ENCODE measurements at places on chromosomes 3 and 15.

DNA sequence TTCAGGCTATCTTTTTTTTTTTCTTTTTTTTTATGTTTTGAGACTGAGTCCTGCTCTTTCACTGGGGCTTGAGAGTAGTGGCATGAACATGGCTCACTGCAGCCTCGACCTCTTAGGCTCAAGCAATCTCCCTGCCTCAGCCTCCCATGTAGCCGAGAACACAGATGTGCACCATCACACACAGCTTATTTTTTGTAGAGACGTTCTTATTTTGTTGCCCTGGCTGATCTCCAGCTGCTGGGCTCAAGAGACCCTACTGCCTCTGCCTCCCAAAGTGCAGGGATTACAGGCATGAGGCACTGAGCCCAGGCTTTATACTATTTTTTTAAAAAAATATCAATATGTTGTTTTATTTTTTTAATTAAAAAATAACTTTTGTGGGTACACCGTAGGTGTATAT is 467.3 kb downstream of the CADM2 start:
- DNase-seq, result no peak

DNA sequence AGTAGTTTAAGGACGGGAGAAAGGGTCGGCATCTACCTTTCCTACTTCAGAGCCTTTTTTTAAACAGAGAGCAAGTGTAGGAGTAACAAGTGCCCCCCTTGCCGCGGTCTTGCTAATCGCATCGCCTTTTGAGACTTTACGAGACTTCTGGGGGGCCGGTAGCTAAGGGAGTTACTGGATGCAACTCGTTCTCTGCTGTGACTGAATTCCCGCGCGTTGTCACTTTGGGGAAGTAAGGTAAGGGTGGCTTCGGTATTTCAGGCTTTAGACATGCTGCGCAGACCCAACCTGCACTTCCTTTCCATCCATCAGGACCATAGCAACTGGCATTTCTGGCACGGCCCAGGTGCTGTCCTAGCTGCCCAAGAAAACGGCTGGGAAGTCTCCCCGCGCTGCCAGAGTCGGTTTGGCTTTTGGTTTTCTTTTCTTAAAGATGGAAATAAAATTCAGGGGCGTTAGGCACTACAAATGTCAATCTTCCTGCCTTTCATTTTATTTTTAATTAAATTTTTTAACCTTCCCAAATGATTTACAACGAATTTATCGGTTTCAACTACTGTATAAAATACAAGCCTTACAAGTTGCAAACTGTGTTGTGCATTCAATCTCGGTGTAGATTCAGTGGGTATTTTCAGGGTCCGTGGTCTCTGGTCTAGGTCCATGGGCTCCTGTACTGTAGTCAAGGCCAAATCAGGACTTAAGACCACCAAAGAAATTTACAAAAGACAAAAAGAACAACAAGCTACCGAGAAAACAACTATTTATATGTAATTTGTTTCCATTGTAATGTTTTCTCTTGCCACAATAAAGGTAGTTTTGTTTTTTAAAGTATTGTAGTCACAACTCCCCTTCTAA is 3.5 kb downstream of the MECOM start:
- no peak for DNase-seq

DNA sequence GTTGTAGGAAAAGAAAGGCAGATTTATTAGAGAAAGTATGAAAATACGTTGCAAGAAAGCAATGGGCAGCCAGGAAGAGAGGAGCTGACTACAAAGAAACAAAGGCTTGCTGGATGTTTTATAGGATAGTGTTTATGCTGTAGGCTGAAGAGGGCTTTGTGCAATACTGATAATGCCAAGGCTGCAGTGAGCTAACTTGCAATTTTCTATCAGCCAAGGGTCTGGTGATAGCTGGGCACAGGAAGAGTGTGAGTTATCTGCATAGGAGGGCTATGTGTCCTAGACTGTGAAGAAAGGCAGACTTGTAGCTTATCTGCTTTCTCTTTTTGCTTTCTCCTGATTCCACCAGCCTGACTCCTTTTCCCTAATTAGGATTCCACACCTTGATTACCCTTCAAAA is 51.3 kb upstream of the OSBPL11 start:
- no peak for DNase-seq

DNA sequence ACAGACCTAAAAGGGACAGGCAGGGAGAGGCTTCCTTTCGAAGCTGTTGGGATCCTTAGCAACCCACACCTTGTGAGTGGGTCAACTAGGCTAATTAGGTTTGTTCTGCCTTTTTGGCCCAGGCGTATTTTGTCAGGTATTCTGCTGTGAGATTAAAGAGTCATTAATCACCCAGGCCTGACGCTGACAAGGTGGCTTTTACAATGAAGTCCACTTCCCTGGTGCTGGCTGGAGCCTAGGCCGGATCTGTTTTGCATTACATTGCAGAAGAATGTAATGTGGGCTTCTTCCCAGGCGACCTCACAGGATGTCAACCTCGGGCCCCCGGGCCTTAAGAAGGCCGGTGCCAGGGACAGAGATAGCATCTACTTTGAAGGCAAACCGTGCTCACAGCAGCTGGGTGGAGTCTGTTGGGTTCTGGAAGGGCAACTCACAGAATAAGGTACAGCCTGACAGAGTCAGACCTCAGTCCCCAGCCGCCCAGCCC is 76.9 kb downstream of the HES1 start:
- DNase-seq, result no peak

DNA sequence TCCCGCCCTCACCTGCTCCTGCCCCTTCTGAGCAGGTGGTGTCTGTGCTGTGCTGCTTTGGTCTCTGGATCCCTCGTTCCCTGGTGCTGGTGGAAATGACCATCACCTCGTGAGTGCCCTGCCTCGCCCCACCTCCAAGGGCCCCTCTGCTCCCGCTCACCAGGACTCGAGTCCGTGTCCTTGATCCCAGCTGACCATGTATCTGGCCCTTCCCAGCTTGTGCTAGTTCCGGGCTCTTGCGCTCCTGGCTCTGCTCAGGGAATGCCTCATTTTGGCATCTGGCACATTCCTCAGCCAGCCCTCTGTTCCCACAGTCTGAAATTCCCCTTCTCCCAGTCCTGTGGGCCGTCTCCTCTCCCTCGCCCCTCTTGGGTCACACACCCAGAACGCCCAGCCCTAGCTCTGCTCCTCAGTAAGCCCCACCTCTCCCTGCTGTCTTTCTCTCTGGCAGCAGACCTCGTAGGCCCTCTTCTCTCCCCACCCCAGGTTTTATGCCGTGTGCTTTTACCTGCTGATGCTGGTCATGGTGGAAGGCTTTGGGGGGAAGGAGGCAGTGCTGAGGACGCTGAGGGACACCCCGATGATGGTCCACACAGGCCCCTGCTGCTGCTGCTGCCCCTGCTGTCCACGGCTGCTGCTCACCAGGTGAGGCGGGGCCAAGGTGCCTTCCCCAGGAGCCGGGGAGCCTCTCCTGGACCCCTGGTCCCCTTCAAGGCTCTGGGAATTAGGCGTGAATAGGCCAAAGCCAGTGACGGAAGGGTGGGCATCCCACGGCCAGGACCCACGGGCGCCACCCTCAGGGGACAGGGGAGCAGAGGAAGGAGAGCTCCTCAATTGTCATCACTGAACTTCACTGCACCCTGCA is 11.5 kb downstream of the SLC51A start:
- DNase-seq, result no peak

- no peak for DNase-seq
Observed at GRCh38 chr15:60473135-60473534, 5.8 kb downstream of the ICE2 start.

GRCh38 chr15:45670091-45670490 is 35.3 kb downstream of the SQOR start:
- no peak for DNase-seq

DNA sequence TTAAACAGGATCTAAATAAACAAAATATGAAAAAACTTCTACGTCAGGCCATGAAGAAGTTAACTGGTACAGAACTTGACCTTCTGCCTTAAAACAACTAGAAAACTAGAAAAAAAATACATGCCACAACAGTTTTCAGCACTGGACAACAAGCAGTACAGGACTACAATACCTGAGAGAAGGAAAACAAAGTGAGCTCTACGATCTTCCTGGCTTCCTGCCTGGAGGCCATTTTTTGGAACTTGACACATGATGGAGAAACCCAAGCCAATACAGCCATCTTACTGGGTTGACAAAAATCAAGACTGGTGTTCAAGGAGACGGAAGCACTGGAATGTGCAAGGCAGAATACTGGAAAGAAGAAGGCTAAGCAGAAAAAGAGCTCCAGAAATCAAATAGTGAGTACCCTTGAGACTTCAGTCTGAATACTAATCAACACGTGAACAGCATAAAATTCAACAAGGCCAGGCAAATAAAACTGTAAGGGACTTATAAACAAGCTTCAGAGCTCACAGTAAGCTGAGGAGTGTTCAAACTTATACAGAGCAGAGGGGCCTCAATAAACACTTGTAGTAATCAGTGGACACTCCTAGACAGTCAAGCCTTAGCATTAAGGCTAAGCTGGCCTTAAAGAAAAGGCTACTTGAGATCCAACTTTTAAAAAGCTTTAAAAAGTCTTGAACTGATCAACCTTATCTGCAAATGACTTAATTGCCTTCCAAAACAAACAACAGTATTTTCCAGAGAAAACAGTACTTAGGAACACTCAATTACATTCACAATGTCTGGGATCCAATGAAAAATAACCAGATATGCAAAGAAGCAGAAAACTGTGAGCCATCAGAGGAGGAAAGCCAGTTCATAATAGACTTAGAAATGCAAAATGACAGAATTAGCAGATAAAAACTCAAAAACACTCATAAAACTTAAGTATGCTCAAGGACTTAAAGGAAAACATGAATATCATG is 63.2 kb downstream of the DLG1 start:
- no peak for DNase-seq

DNA sequence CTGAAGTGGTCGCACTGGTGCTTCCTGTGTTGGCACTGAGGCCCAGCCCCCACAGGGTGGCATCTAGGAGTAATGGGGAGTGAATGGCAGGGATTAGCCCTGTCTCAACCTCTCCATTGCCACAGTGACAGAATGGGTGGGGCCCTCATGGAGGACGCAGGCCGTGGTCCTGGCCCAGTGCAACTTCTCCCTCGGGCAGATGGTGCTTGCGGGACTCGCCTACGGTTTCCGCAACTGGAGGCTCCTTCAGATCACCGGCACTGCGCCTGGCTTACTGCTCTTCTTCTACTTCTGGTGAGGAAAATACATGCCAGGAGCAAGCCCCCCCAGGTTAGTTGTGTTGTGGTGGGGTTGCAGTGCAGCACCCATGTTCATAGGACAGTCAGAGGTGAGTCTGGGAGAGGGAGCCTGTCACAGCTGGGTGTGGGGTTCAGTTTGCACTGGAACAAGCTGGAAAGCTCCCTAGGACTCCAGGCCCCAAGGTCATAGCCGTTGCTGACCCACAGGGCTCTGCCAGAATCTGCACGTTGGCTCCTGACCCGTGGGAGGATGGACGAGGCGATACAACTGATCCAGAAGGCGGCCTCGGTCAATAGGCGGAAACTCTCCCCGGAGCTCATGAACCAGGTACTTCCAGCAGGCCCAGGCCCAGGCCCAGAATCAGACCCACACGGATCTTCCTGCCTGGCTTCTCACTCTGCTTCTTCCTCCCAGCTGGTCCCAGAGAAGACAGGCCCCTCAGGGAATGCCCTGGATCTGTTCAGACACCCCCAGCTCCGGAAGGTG is 7.0 kb upstream of the SLC22A14 start:
- no peak for DNase-seq

- no peak for DNase-seq
Observed at GRCh38 chr15:59300618-59301139, 72.0 kb downstream of the MYO1E start.

DNA sequence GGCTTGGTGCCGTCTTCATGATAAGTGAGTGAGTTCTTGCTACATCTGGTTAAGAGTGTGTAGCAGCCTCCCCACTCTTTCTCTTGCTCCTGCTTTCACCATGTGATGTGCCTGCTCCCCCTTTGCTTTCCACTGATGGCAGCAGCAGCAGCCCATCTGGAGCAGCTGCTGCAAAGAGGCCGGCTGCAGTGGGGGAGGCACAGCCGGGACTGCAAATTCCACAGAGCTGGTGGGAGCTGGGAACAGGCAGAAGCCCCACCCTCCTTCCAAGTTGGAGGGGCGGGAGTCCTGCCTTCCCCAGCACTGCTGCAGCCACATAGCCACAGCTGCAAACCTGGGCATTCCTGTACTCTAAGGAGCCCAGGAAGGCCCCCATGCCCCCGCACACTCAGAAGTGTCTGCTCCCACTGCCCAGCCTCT is 62.8 kb upstream of the IMPG2 start:
- no peak for DNase-seq

DNA sequence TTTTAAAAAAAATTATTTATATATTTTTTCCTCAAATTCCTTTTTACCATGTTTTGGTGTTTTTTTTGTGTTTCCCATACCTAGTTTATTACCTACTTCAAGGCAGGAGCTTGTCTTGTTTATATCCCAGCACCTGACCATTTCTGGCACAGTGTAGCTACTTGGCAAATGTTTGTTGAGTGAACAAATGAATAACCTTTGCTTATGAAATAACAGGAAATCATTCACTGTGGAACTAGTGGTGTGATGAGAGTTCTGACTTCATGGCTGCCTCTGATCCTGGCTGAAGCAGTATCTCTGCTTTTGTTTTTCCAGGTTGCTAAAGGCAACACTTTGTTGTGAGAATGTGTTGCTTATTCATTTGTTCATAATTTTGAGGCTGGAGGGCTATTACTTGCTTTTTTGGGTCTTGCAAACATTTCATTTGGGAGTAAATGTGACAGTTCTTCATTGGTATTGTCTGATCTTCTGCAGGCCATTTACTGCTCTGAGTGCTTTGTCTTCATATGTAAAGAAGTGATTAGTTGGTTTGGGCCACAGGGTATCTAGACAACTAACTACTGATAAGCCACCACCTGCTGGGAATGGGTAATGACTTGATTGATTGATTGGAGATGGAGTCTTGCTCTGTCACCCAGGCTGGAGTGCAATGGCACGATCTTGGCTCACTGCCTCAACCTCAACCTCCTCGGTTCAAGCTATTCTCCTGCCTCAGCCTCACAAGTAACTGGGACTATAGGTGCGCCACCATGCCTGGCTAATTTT is 5.7 kb downstream of the RAD54L2 start:
- DNase-seq, result no peak

DNA sequence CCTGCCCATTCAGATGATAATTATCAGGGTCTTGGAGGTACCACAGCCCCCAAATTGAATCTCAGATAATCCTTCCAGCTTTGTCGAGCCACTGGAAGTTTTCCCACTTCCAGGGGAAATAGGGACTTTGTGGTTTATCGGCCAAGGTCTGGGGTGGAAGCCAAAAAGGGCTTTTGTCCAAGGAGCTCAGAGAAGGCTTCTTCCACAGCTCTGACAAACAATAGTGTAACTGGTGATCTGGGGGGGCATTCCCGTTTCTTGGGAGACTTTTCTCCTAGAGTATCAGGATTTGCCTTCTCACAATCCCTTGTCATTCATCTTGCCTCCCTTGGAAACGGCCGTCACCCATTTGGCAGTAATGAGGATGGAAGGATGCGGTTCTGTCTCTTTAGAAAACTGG is 18.4 kb downstream of the SRGAP3 start:
- DNase-seq, result no peak

GRCh38 chr15:88680241-88681001 is 41.6 kb downstream of the ISG20 start:
- DNase-seq, result peak; percentile 64

- DNase-seq, result no peak
Observed at GRCh38 chr3:172787746-172788145, 37.2 kb downstream of the ECT2 start.

- DNase-seq, result no peak
Observed at GRCh38 chr3:50287262-50287661, 5.0 kb downstream of the IFRD2 start.

- DNase-seq, result no peak
Observed at GRCh38 chr3:181711325-181712135, at the start of gene SOX2. Gene SOX2, plus strand, starts transcription at chr3:181711925. Its CDS starts 436 bp downstream, at chr3:181712361.

All from vagina (tissue), 2 donors.